HCT116 (cell line): ENCODE measurements at places on chromosomes 4 and X. TPM values are rescaled to one million over a fixed set of nuclear protein-coding genes. Genes with fewer than 3 reads are reported as not detected.

Gene NCAPG
- 79.4 TPM for total RNA-seq

Gene MAOB
- total RNA-seq: 28.2 TPM

Gene MFAP3L
- 8.4 TPM for total RNA-seq

Gene FAT1
- total RNA-seq: 676 TPM

Gene NUP54
- total RNA-seq: 53.9 TPM

Gene P2RY8
- total RNA-seq: 0.44 TPM

Gene DMD
- 0.05 TPM for total RNA-seq

Gene AMMECR1
- total RNA-seq: 9.2 TPM

Gene SPANXN3
- not detected for total RNA-seq

Gene PFKFB1
- total RNA-seq: 0.81 TPM

GRCh38 chr4:150348079-150348478, 233.9 kb upstream of the MAB21L2 start:
- DNase-seq: peak; percentile 41

DNA sequence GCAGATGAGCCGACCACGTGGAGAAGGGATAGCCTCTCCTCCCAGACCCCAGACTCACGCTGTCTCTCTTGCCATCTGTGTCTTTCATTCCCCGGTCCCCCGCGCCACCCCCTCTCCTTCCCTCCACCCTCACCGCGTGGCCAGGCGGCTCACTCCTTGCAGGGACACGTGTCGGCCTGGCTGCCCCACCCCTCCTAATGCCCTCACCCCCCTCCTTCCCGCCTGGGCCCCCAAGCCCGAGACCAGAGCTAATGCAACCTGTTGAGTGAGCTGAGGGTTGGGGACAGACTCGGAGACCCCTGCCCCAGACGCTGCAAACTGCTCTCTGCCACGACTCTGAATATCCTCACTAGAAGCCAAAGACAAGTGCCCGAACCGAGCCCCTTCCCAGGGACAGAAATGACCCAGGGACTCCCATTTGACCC, 1.8 kb downstream of the SLC38A5 start:
- DNase-seq: no peak

DNA sequence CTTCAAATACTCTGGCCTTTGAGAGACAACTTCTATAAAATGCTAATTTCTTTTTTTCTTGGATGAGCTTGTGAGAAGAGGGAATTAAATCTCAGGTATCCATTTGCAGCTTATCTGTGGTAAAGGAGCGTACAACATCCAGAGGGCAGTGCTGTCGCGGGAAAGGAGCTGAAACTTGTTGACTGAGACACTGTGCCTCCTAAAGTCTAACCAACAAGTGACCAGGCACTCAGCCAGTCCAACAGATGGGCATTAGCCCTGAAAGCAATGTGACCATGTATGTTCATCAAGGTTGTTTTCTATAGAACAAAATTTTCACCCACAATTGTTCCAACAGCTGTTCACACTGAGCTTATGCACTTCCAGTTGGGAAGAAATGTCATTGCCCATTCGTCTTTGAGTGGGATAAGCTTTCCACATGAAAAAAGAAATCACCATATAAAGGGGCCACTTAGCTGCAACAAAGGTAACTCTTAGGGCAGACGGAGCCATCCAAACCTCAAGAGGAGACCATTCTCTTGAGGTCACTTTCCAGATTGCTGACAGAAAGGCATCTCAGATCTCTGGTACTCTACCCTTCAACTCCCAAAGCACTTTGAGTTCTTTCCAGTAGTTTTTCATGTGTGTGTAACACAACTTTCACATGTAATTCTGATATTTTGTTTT, 244.8 kb upstream of the NEIL3 start:
- no peak for DNase-seq

- no peak for DNase-seq
These were observed 14.8 kb upstream of the BOD1L1 start for GRCh38 chr4:13642170-13642950.

DNA sequence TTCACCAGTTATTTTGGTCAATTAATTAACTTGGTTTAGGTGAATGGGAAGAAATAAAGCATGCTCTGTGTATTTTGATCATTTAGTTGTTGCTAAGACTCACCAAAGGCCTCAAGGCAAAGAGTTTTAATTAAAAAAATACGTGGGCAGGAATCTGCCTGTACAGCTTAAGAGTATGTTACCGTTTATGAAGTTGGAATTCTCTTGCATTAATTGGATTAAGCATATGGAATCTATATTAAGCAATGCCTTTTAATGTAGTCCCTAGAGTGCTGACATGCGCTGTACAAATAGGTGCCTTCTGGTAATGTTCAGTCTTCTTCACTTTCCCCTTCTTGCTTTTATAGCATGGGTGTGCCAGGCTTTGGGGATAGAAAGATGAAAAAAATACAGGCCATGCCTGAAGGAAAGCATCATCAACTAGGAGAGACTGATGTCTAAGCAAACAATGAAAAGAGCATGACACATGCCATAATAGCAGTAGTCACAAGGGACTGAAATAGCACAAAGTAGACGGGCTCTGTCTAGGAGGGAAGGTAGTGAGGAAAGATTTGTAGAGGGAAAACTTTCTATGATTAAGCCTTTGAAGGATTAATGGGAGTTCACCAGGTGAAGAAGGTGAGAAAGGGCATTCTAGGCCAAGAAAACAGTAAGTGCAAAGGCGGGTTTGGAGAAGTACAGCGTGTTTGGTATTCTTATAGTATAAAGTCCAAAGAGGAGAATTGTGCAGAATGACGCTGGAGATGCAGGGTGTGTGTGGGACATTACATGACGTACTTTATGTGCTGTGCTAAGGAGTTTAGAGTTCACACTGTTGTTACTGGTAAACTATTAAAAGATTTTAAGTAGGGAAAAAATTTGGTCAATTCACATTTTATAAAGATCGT, 226.1 kb upstream of the ANXA3 start:
- DNase-seq: no peak

DNA sequence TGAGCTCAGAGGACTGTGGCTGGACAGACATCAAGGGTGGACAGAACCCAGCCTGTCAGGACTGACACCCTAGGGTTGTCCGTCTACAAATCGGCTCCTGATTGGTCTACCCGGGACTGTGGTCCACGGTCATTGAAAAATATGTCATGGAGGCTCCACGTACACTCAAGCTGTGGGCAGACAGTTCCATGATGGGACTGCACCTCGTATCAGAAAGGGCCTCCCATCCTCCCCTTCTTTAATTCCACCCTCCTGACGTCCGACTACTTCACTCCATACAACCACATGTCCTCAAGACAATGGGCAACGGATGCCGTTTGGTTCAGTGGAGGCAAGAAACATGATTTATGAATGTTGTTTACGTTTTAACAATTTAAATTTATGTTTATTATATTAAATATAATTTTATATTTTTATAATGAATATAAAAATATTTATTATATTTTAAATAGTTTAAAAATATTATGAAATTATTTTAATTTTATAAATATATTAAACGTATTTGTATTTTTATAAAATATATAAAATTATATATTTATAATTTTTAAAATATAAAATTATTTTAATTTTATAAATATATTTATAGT, 58.0 kb upstream of the SHOX start:
- DNase-seq: no peak

- no peak for DNase-seq
These were observed 829 bp downstream of the ELOVL6 start for GRCh38 chr4:110197529-110198042.

GRCh38 chr4:94165256-94165655, 42.4 kb upstream of the SMARCAD1 start:
- DNase-seq: no peak

DNA sequence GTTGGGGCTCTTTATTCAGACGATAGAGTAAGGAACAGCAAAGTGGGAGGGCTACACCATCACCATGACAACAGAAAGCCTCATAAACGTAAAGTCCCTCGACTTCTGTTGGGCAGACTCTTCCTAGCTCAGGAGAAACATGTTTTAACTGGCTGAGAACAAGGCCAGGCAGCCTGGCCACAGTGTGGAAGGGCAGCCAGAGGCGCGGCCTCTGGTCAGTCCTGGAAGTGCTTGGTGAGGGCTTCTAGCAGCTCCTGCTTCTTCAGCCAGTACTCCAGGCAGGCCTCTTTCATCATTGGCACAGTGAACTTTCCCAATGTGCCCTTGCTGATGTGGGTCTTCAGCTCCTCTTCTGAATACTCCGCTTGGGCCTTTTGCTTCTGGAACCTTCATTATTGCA, 690.9 kb downstream of the PCDH19 start:
- DNase-seq: no peak

DNA sequence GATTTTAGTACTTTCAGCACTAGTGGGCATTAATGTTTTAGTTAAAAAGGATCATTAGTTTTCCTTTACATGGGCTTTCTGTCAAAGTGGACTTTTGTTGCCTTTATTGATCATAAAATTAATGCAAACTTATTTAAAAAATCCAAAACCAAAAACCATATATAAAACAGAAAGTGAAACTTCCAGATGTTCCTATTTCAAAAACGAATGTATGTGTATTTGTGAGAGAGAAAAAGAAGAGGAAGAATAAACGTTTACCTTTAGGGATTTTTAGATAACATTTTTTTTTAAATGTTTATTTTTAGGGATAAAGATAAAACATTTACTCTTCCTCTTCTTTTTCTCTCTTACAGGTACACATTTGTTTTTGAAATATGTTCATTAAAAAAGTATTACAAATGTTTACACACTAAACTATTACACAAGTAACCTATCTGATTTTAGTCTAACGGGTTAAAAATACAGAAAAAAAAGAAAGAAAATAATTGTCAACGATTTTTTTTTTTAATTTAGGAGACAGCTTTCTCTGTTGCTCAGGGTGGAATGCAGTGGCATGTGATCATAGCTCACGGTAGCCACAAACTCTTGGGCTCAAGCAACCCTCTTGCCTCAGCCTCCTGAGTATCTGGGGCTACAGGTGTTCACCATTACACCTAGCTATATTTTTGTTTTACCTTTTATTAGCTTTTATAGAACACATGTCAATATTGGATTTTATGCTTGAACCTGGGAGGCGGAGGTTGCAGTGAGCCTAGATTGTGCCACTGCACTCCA, 16.8 kb upstream of the COX18 start:
- no peak for DNase-seq

DNA sequence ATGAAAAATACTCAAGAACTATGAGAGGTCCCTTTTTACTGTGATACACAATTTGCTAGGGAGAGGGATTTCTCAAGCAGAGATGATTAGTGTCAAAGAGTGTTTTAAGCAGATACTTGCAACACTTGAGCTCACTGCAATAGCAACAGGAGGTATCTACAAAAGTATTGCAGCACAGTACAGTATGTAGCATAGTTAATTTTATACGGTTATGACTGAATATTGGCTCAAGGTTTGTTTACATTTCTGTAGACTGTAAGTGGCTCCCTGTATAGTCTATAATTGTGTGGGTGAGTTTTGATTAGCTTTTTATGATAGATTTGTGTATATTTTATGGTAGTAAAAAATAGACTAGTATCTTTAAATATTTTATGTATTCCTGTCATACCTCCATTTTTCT, 1177.2 kb downstream of the TECRL start:
- DNase-seq: no peak

DNA sequence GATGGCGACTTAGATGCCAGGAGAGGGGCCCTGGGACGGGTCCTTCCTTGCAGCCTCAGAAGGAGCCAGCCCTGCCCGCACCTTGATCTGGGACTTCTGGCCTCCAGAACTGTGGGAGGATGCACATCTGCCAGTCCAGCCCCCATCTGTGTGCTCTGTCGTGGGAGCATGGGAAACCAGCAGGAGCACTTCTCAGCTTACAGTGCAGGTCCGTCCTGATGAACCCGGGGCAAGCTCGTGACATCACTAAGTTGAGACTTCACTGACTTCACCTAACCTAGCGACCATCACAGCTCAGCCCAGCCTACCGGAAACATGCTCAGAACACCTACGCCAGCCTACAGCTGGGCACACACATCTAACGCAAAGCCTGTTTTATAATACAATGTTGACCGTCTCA, 38.1 kb downstream of the ABLIM2 start:
- no peak for DNase-seq

GRCh38 chrX:9573282-9574106, 108.6 kb downstream of the TBL1X start:
- DNase-seq: no peak

- DNase-seq: peak; percentile 29
These were observed 169.0 kb upstream of the BCOR start for GRCh38 chrX:40266490-40267333.

- DNase-seq: no peak
These were observed 117.4 kb upstream of the AFF2 start for GRCh38 chrX:148382983-148383382.

DNA sequence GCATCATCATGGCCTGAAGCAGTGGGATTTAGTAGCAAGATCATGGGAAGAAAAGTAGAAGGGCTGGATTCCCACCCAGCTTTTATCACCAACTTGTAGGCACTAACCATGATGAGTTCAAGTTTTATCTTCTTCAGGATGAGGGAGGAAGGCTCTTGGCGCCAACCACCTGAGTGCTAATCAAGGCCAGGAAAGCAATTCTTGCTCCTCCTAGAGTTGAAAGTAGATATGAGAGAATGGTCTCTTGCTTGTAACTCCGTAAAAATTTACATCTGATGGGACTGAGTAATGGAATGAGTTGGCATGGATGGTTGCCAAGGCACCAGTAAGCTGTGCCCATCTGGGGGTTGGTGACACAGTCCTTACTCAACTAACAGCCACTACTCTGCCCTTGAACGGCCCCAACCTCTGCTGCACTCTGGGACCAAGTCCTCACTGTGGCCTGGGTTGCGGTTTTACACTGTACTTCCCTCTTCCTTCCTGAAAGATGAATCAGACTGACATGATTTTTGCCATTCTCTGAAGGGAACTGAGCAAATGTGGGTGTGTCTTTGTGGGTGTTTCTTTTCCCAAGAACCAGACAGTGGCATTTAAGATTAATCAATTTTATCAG, 39.4 kb upstream of the NDP start:
- DNase-seq: peak; percentile 68

GRCh38 chr4:152462047-152462446, 73.8 kb downstream of the FBXW7 start:
- no peak for DNase-seq

- no peak for DNase-seq
These were observed 14.3 kb upstream of the IL21 start for GRCh38 chr4:122635205-122635604.

GRCh38 chr4:41435510-41435909, 102.4 kb upstream of the LIMCH1 start:
- no peak for DNase-seq

GRCh38 chr4:57083090-57083489, 27.1 kb downstream of the IGFBP7 start:
- DNase-seq: no peak

- DNase-seq: no peak
These were observed 1.6 kb downstream of the RPL10 start for GRCh38 chrX:154399527-154400368.
